ENCODE measurements at places on chromosomes 2 and 18.

GRCh38 chr2:25331686-25332365 is 9.9 kb downstream of the DNMT3A start:
- DNase-seq = no peak

DNA sequence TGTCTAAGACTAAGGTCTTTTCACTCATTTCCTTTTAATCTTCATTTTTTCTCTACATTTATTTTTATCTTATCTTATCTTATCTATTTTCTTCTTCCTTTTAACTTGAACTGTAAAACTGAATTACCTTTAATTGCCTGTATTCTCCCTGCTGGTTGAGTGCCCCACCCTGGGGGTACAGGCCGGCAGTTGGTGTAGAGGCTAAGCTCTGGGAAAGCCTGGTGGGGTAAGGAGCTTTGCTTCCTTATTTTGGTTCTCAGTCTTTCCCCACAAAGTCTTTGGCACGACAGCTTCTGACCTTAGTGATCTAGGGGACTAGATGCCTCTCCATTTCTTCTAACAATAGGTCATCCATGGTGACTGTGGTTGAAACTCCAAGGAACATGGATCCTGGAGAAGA is 26.8 kb upstream of the HAAO start:
- DNase-seq = no peak

DNA sequence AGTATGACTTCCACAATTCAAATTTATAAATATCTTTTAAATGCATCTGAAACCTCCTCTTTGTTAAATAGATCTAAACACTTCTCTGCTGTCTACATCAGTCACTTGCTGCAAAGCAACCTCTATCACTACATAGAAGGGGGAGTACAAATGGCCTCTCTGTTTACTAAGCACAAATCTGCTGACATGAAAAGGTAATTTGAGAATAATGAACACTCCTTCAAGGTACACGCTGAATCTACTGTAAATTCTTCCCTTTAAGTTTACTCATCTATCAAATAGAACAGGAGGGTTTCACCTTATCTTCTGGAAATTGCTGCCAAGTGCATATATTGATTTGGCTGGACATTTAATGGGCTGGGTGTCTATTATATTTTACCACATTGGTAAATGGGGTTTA is 879.6 kb downstream of the SUCLG1 start:
- no peak for DNase-seq

- peak; percentile 61 for DNase-seq
Observed at GRCh38 chr2:127173057-127173456, 47.0 kb downstream of the CYP27C1 start.

GRCh38 chr2:26675651-26676255 is 16.8 kb upstream of the KCNK3 start:
- no peak for DNase-seq

GRCh38 chr2:39181297-39181696 is 60.4 kb upstream of the SOS1 start:
- no peak for DNase-seq

- no peak for DNase-seq
Observed at GRCh38 chr2:41101281-41101680, 649.4 kb upstream of the SLC8A1 start.

GRCh38 chr18:2958819-2959298 is 54.1 kb downstream of the LPIN2 start:
- DNase-seq = no peak

- no peak for DNase-seq
Observed at GRCh38 chr18:27198036-27198435, 12.9 kb upstream of the CHST9 start.

DNA sequence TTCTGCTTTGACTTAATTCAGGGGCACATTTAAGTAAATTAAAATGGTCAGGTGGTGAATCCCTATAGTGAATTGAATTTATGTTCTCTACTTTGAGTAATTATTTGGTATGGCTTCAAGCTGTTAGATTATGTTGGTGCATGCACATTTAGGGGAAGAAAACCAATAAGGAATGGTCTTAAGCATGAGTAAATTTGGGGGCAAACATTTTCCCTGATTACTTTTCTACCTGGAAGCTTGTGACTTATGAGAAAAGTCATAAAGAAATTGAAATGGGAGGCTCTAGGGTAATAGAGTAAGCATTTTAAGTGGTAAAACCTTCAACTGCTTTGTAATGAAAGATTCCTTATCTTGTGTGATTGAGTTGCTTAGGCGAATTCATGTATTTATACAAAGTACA is 112.5 kb downstream of the MYO1B start:
- no peak for DNase-seq

- DNase-seq = no peak
Observed at GRCh38 chr2:28704621-28705020, 47.0 kb upstream of the PPP1CB start.

GRCh38 chr2:190664240-190664639 is 15.4 kb downstream of the NAB1 start:
- no peak for DNase-seq
